ENCODE measurements at places on chromosomes 7 and 10.

- DNase-seq: no peak
Observed at GRCh38 chr10:46247808-46248569, 38.8 kb upstream of the ANTXRL start.

DNA sequence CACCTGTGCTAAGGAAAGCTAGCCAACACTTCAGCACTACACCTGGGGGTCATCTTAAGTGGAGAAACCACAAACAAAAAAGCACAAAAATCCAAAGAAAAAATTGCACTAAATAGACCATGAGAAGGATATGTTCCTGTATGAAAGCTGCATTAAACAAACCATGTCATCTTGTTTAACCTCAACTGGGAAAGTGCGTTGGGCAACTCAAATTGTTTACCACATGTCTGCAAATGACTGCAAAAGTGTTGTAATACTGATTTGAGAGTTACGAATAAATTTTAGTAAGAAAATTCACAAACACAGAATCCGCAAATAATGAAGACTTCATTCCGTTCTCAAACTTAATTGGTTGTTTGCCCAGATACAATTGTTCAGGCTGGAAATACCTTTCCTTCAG lies 111.9 kb upstream of the EGFR start:
- DNase-seq: no peak

- no peak for DNase-seq
Observed at GRCh38 chr7:154505362-154505761, 453.2 kb downstream of the DPP6 start.

GRCh38 chr7:64590971-64591370 lies 28.1 kb upstream of the ZNF680 start:
- DNase-seq: no peak

DNA sequence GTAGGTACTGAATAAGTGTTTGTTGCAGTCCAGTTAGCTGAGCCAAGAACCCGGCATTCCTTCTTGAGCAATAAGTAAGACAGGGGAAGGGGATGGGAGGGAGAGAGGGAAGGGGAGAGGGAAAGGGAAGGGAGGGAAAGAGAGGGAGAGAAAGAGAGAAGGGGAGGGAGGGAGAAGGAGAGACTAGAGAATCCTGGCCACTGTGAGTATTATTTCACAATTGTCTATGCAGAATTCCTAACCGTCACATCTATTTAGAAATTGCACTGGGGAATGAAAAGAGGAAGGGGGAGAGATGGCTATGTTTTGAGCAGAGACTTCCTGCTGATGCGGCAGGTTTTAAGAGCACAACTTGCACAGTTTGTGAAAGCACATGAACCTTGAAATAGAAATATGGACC lies 251.4 kb upstream of the ZMIZ1 start:
- DNase-seq: no peak

DNA sequence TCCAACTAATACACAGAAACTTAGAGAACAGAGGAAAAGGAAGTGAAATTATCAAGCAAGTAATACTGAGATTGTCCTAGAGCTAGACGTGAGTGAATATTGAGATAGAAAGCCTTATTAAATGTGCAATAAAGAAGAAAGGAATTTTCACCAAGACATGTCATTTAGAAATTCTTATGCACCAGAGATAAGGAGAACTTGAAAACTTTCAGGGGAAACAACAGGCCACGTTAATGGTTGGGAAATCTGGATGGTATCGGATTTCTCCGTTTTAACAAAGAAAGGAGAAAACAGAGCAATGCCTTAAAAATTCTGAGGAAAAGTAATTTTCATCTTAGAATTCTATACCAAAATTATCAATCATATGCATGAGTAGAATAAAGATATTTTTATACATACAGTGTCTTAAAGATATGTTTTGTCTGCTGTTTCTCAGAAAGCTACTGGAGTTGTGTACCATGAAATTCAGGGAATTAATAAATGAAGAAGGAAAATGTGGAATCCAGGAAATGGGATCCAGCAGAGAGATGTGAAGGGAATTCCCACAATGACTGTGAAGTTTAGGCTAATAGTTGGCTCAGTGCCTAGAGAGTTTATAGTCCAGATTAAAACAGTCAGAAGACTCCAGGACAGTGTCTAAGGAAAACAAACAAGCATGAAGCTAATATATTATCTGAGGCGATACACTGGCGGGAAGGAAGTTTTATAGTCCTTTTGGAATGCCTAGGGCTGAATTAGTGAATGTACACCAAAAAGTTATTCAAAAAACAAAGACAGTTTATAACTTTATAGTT lies 159.5 kb downstream of the PPP1R9A start:
- DNase-seq: no peak

GRCh38 chr7:64574540-64575099 lies 11.7 kb upstream of the ZNF680 start:
- no peak for DNase-seq

- no peak for DNase-seq
Observed at GRCh38 chr10:45354261-45354660, 19.8 kb upstream of the ALOX5 start.

DNA sequence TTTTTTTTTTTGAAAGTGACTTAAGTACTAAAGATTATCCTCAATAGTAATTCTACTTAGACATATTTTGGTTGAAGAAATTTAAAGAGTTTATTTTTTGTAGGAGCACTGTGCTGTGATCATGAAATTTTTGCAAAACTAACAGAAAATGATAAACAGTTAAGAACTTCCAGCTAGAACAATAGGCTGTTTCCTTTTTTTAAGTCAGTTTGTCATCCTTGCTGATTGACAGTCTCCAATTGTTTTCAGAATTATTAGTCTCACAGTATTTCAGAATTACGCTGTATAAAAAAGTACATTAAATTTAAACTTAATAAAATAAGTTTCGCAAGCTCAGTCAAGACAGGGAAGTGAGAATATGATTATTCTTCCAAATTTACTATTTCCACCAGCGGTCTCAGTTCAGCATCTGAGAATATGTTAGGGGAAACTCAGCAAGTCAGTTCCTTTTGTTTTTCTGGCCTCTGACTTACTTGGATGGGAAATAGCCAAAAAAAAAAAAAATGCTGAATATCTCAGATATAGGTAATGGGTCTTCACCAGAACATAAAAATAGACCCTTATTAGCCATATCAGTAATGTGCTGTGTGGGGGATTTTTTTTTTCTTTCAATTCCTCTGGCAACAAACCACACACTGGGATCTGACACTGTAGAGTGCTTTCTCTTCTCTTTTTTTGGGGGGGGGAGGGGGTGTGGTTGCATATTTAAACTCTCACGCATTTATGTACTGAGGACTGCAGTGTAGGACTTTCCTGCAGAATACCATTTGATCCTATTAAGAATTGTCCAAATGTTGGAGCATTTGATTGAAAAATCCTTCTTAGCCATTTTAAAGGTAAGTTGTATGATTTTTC lies at the start of gene CD36:
CD36 (plus strand) TSS at position 732 of the 855 bp plus-strand sequence. CDS start 8,099 bp downstream, outside the sequence.
- no peak for DNase-seq
